ENCODE measurements at places on chromosomes 7 and 10.

DNA sequence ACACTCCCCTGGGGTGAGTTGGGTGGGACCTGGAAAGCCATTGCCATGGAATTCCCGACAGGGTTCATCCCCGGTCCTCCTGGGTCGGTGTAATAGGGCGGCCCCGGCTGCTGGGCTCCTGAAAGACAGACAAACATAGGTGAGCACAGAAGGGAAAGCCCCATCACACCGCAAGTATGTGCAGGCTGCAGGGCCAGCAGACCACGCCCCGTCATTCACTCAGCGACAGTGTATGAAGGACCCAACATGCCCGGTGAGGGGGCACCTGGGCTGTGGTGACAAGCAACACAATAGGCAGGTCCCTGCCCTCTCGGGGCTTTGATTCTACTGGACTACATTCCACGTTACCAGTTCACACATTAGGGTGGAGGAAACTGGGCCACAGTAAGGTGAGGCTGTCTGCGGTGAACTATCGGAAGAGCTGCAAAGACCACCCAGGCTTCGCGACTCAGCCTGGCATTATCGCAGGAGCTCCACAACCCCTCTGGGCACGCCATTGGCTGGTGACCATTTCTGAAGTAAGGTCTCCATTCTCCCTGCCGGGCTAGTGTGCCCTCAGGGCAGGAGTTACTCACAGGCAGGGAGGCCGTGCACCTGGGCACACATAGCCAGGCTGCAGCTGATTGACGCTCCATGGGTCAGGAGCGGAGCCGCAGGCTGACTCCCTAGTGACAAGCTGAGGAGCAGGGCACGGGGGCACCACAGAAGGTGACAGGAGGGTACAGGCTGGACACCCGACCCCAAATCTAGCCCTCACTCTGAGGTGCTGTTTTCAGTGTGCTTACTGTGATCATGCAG, 99.2 kb downstream of the VOPP1 start:
- DNase-seq: no peak

- peak; percentile 92 for DNase-seq
These were observed at the start of gene CPA4 for GRCh38 chr7:130292682-130293257. Gene CPA4, plus strand, starts transcription at chr7:130293161. Its CDS starts 20 bp downstream, at chr7:130293181.

- DNase-seq: no peak
These were observed 144.3 kb downstream of the ANKRD30A start for GRCh38 chr10:37269554-37270256.

GRCh38 chr7:105876964-105877601, 684 bp upstream of the ATXN7L1 start:
- no peak for DNase-seq

- DNase-seq: no peak
These were observed 30.8 kb upstream of the C10orf71 start for GRCh38 chr10:49268185-49268584.

Data from RWPE2 (cell line).